ENCODE measurements at places on chromosomes 7 and 10.
A peak's percentile ranks its signal among the peaks of the same experiment; 100 is the strongest.

DNA sequence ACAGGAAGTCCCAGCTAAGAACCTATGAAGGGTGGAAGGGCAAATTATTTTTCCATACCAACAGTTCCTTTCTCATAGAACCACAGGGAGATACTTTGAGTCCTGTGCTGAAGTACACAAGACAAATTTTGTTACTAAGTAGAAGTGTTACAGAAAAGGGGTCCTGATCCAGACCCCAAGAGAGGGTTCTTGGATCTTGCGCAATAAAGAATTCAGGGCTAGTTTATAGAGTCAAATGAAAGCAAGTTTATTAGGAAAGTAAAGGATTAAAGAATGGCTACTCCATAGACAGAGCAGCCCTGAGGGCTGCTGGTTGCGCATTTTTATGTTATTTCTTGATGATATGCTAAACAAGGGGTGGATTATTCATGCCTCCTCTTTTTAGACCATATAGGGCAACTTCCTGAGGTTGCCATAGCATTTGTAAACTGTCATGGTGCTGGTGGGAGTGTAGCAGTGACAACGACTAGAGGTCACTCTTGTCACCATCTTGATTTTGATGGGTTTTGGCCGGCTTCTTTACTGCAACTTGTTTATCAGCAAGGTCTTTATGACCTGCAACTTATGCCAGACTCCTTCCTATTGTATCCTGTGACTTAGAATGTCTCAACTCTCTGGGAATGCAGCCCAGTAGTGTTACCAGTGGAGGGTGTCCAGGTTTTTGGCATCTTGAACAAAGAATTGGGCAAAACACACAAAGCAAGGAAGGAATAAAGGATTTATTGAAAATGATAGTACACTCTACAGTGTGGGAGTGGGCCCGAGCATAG lies 409.4 kb downstream of the SH2D4B start:
- no peak for DNase-seq
- no peak overlapping the region for H3K27ac ChIP-seq
- no peak overlapping the region for H3K4me3 ChIP-seq
- H3K27me3 ChIP-seq: peaks cover 3% of the 10 kb centered on the region

DNA sequence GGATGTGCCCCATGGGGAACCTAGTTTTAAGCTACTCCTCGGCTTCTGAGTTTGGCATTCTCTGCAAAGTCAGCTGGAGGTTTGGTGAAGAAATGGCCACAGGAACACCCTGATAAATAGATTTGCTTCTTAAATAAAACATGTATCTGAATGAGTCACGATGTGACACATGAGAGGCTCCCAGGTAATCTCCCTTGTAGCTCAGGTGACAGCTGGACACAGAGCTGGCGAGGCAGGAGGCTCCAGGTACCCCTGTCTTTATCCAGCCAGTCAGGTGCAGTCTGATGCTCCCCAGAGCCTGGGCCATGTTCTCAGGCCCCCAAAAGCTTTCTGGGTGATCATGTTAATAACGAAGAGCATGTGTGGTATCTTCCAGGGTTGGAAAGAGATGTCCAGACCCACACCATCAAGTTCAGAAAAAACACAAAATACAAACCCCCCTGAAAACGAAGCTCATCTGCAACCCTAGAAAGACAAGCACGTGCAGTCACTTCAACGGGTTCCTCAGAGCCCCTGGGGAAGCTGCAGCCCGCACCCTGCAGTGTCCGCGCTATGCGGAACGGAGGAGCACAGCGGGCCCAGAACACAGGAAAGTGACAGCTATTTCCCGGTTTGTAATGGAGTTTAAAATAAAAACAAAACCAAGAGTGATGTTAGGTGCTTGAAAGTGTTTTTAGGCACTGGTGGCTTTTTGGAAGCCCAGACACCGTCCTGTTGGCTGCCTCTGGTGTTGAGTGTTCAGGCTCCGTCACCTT lies 69.4 kb downstream of the ZRANB1 start:
- H3K27ac ChIP-seq: no peak overlapping the region
- no peaks in the 10 kb centered on the region for H3K4me1 ChIP-seq
- DNase-seq: no peak
- H3K36me3 ChIP-seq: no peaks in the 10 kb centered on the region

DNA sequence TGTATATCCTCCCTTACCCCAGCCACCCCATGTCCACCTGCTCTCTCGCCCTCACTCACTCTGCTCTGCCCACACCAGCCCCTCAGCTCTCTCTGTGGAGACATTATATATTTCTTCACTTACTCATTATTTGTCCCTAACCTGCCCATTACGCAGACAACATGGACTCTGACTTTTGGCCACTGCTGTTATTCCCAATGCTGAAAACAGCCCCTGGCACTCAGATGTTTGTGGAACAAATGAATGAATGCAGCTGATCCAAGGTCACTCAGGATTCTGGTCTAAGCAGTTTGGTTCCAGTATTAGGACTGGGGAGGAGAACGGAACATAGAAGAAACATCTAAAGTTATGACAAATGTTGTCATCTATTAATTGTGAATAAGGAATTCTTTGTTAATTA lies 26.7 kb downstream of the GNA12 start:
- H3K36me3 ChIP-seq: peaks cover 14% of the 10 kb centered on the region
- peak overlapping the region; percentile 16 for H3K27ac ChIP-seq

DNA sequence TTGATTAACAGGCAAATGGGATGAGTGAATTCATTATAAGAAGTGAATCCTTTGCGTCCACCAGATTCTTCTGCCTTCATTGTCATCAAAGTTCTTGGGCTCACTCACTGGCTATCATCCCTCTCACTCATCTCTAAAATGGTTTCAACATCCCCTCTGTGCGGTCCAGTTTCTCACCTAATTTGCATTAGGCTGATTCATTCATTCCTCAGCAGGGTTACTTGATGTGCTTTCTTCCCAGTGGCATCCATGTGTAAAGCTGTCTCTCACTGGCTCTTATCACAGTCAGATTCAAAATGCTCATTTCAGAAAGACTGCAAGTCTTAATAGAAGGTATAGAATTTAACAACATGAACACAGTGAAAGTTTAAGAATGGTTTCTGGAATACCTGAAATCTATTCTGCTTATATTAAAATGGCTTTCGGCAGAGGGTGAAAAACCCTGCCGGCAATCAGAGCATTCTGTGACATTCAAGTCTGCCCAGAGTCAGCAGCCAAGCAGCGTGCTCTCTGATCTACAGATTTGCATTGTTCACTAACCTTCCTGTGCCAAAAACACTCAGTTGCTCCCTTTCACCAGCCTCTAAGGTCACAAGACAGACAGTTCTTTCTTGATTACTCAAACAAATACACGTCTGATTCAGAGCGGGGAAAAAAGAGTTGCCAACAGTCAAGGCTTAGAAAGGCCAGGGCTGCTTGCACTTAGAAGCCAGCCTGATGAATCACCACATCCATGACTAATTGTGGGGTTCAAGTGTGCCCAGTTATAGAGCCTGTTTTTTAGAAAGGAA lies 106.7 kb downstream of the TES start:
- no peak for DNase-seq
- no peaks in the 10 kb centered on the region for H3K27me3 ChIP-seq
- no peak overlapping the region for H3K27ac ChIP-seq
- H3K36me3 ChIP-seq: no peaks in the 10 kb centered on the region

- DNase-seq: no peak
- H3K27ac ChIP-seq: no peak overlapping the region
- no peaks in the 10 kb centered on the region for H3K36me3 ChIP-seq
- no peaks in the 10 kb centered on the region for H3K27me3 ChIP-seq
These were observed 89.2 kb upstream of the ATP6V0A4 start for GRCh38 chr7:138887085-138887710.

GRCh38 chr7:148563583-148564274 lies 26.8 kb upstream of the C7orf33 start:
- peaks cover 3% of the 10 kb centered on the region for H3K36me3 ChIP-seq
- H3K4me3 ChIP-seq: peak overlapping the region; percentile 51
- no peak for DNase-seq
- peak overlapping the region; percentile 79 for H3K27ac ChIP-seq
- peaks cover 3% of the 10 kb centered on the region for H3K27me3 ChIP-seq

DNA sequence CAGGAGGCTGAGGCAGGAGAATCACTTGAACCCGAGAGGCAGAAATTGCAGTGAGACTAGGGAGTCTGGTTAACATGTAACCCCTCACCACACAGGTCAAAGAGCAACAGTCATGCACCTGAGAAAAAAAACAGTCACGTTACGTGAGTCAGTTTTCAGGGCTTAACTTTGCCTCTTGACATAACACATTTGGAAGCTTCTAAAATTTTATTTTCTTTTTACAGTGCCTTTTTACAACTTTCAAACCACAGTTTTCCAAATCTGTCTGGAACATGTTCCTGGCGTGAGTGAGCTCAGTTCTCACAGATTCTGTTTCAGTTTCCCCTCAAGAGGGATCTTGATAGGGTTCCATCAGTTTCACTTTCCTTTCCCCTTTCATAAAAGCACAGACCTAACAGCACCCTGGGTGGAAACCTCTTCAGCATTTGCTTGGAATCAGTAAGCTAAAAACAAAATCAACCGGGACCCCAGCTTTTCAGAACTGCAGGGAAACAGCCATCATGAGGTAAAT lies 4.4 kb downstream of the IFIT3 start:
- peak overlapping the region; percentile 97 for H3K27ac ChIP-seq
- H3K36me3 ChIP-seq: peaks cover 1% of the 10 kb centered on the region
- peak overlapping the region; percentile 86 for H3K4me3 ChIP-seq
- no peaks in the 10 kb centered on the region for H3K27me3 ChIP-seq
- H3K4me1 ChIP-seq: peaks cover 44% of the 10 kb centered on the region

DNA sequence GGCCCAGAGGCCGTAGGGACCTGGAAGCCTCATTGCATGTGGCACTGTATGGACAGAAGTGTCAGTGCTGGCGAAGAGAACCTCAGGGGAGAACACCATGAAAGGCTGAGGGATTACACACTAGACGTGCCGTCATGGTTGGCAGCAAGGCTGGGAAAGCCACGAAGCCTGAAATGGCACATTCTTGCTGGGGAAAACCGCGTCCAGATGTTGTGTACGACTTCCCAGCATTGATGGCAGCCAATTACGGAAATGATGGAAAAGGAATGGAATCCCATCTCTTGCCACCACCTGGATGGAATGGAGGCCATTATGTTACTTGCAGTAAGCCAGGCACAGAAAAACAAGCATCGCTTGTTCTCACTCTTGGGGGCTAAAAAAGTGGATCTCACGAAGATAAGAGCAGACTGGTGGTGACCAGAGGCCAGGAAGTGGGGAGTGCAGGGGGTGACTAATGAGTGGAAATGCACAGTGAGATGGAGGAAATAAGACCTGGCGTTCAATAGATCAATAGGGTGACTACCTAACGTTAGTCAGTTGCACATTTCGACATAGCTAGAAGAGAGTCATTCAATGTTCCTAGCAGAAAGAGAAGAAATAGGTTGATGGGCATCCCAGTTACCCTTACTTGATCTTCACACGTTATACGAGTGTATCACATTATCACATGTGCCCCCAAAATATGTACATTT lies 14.6 kb upstream of the PWWP2B start:
- H3K27ac ChIP-seq: no peak overlapping the region
- no peaks in the 10 kb centered on the region for H3K36me3 ChIP-seq
- peaks cover 2% of the 10 kb centered on the region for H3K27me3 ChIP-seq
- H3K4me3 ChIP-seq: no peak overlapping the region
- no peak for DNase-seq
- H3K4me1 ChIP-seq: peaks cover 5% of the 10 kb centered on the region

DNA sequence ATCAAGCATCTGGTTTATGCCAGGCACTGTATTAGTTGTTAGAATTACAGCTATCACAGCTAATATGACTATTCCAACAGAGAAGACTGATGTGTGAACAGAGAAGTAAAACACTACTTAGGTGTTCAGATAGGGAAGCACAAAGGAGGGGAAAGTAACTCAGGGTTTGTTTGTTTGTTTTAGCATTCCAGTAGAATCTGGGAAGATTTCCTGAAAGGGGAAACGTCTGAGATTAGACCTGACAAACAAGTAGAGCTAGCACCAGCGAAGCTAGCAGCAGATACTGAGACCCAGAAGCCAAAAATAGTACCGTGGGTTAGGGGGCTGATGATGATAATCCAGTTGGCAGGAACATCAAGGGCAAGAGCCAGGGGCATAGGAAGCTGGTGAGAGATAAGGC lies 28.8 kb upstream of the KLHL7 start:
- no peak for DNase-seq
- no peaks in the 10 kb centered on the region for H3K36me3 ChIP-seq
- no peak overlapping the region for H3K27ac ChIP-seq
- peaks cover 10% of the 10 kb centered on the region for H3K27me3 ChIP-seq

GRCh38 chr10:132223156-132223590 lies 36.4 kb downstream of the DPYSL4 start:
- H3K4me1 ChIP-seq: peaks cover 3% of the 10 kb centered on the region
- DNase-seq: peak; percentile 48
- H3K36me3 ChIP-seq: peaks cover 3% of the 10 kb centered on the region

DNA sequence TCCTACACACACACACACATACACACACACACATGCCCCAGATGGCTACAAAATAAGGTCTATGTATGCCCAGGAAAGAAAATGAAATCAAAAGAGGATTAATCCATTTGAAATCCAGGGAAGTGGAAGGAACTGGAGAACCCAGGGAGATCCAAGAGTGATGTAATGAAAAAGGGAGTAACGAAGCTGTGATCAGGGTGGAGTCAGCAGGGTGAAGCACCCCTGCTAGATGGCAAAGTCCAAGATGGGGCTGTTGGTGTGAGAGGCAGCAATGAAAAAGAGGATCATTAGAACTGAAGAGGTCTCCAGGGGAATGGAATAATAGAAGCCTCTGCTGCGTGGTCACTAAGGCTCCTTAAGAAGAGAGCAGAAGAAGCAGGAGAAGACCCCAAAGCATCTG lies 43.6 kb upstream of the IL6 start:
- no peak overlapping the region for H3K27ac ChIP-seq
- no peak overlapping the region for H3K4me3 ChIP-seq
- DNase-seq: no peak
- H3K27me3 ChIP-seq: no peaks in the 10 kb centered on the region
- peaks cover 3% of the 10 kb centered on the region for H3K36me3 ChIP-seq

DNA sequence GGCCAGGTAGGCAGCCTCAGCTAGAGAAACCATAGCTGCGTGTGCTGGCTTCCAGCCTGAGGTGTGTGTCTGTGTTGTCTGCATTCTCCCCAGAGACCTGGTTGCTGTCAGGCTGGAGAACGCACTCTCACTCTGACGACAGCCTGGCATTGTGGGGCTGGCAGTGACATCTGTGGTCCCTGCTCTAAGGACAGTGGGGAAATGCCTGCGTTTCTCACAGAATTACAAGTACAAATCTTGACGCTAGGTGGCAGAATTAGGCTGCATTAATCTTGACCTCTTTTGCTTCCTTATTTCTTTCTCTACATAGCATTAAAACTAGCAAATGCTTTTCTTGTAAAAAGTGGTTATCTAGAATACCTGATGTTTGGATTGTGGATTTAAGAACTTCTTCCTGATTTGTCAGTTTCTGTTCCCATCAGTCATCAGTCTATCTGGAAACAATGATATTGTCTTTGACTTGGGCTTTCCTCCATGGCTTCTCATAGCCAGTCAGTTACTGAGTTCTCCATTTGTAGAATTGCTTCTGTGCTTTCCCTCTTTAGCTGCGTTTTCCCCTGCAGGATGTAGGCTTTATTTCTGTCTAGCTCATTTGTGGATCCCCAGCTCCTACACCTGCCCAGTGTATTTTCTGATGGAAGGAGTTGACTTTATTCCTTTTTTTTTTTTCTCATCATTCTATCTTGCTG lies 86.0 kb downstream of the FANK1 start:
- peaks cover 7% of the 10 kb centered on the region for H3K27me3 ChIP-seq
- H3K4me1 ChIP-seq: peaks cover 6% of the 10 kb centered on the region
- peak overlapping the region; percentile 90 for H3K27ac ChIP-seq
- DNase-seq: peak; percentile 68
- no peak overlapping the region for H3K4me3 ChIP-seq
